ENCODE measurements at places on chromosomes 4 and X. TPM values are rescaled to one million over a fixed set of nuclear protein-coding genes. Genes with fewer than 3 reads are reported as not detected.

MGARP gene
- 0.67 TPM for total RNA-seq

TRO gene
- 0.47 TPM for total RNA-seq

CLDN2 gene
- total RNA-seq = 8.0 TPM

TRIM75 gene
- not detected for total RNA-seq

CFAP99 gene
- not detected for total RNA-seq

SAGE1 gene
- total RNA-seq = 0.02 TPM

MAGEA2 gene
- total RNA-seq = not detected

ITGB1BP2 gene
- 0.87 TPM for total RNA-seq

ADH4 gene
- not detected for total RNA-seq

NMU gene
- total RNA-seq = 0.97 TPM

CETN2 gene
- total RNA-seq = 67.3 TPM

ZNF711 gene
- total RNA-seq = 0.89 TPM

DCAF4L1 gene
- 0.11 TPM for total RNA-seq

NEUROG2 gene
- not detected for total RNA-seq

PRR32 gene
- not detected for total RNA-seq

NHSL2 gene
- 0.49 TPM for total RNA-seq

APLN gene
- total RNA-seq = 0.71 TPM

UCP1 gene
- total RNA-seq = 0.08 TPM

GPAT3 gene
- 48.2 TPM for total RNA-seq

ZXDA gene
- total RNA-seq = 1.6 TPM

CDKL2 gene
- 0.99 TPM for total RNA-seq

FAAH2 gene
- not detected for total RNA-seq

ADGRG2 gene
- 6.2 TPM for total RNA-seq

CT47B1 gene
- not detected for total RNA-seq

ATP2B3 gene
- total RNA-seq = 0.06 TPM

EIF4E gene
- total RNA-seq = 83.9 TPM

UGT2B7 gene
- total RNA-seq = 0.16 TPM

IL2 gene
- total RNA-seq = not detected

PCDH10 gene
- 0.09 TPM for total RNA-seq

SPIN3 gene
- 5.7 TPM for total RNA-seq

SLBP gene
- 87.8 TPM for total RNA-seq

PCSK1N gene
- 44.8 TPM for total RNA-seq

HELQ gene
- 6.0 TPM for total RNA-seq

IL1RAPL1 gene
- 0.09 TPM for total RNA-seq

PNMA3 gene
- total RNA-seq = 0.25 TPM

TMEM175 gene
- 8.8 TPM for total RNA-seq

EXOC1L gene
- not detected for total RNA-seq

DCAF8L2 gene
- total RNA-seq = not detected

FABP2 gene
- not detected for total RNA-seq

SPANXA2 gene
- total RNA-seq = not detected

NDST3 gene
- not detected for total RNA-seq

CSN1S1 gene
- total RNA-seq = not detected

GPRASP3 gene
- 3.9 TPM for total RNA-seq

FOXP3 gene
- total RNA-seq = 0.19 TPM

CTSO gene
- total RNA-seq = 0.82 TPM

GPRASP1 gene
- 0.47 TPM for total RNA-seq

CSAG1 gene
- 0.27 TPM for total RNA-seq

GAB3 gene
- 0.28 TPM for total RNA-seq

MAN2B2 gene
- 9.0 TPM for total RNA-seq

GJB1 gene
- total RNA-seq = not detected
